ENCODE measurements at places on chromosomes 7 and 10.

- DNase-seq = no peak
Measured at GRCh38 chr10:132133449-132134240, 53.1 kb upstream of the DPYSL4 start.

- no peak for DNase-seq
Measured at GRCh38 chr7:29146888-29147609, 712 bp upstream of the CPVL start.

- no peak for DNase-seq
Measured at GRCh38 chr10:77582710-77583115, 54.9 kb downstream of the KCNMA1 start.

DNA sequence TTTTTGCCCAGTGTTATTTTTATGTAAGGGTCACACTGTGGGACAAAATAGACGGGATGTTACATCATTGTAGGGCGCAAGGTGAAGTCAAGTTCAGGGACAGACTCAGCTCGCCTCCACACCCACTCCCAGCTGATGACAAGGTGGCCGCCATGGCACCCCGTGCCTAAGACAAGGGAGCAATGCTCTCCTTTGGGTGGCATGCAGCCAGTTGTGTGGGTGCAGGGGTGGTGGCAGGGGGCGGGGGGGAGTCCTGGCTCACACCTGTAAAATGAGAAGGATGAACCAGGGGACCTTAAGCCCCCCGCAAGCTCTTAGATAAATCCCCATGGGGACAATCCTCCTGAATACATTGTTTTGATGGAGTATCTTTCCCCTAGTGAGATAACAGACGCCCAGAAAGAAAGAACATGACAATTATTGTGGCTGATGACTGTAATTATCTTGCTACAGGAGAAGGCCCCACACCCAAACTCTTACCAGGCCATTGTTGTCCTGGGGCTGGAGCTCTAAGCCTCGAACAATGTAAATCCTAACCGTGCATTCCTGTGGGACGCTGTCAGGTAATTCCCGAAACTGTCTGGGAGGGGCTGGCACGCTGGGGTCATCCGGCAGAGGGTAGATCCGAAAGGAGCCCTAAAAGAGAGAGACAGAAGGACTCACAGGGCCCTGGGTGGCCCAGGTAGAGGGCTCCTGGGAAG lies 148.7 kb downstream of the MYOF start:
- no peak for DNase-seq

- DNase-seq = peak; percentile 69
Measured at GRCh38 chr10:28291881-28292297, 11.0 kb downstream of the MPP7 start.

GRCh38 chr10:62095181-62096122 lies 173.2 kb downstream of the RTKN2 start:
- DNase-seq = no peak

GRCh38 chr10:110967645-110968044 lies 48.2 kb downstream of the SHOC2 start:
- no peak for DNase-seq

DNA sequence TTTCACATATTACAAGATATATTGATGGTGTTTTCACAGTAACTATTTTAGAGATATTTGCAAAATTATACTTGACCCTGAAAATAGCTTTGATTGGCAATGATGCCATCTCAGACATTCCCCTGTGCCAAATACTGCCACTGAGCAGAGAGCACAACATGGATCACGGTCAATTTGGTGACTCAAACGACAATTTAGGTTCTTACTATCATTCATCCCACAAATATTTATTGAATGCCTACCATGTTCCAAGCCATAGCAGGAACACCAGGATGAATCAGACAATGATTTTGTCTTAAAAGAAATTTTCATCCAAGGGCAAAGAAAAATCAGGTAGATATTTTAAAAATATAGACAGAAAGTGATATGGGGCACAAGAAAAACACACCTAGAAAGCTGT lies 153.2 kb upstream of the ADO start:
- DNase-seq = no peak

DNA sequence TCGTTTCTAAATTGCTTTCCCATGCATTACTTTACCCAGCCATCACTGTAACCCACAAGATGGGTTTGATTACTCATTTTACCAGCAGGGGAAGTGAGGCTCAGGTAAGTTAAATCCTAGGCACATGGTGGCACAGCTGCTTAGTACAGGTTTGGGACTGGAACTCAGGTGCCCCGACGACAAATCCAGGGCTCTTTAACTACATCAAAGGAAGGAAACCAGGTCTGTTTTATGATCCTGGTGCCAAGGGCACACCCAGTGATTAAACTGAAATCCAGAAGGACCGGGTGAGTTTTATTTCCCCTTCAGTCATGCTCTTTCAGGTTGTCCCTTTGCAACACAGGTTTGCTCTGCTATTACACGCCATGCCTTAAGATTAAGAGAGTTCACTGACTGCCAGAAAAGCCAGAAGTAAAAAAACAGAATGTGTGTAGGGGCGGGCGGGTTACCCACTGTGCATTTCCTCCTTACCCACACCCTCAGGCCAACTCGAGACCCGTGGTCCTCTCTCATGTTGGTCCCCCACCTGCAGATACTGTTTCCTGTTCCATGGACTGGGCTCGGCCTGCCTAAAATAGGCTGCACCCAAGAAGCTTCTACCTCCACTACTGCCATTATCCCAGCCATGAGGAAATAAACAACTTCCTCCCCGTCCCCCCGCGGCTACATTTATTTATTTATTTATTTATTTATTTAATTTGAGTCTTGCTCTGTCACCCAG lies 55.1 kb upstream of the KDM7A start:
- peak; percentile 28 for DNase-seq
